ENCODE measurements at places on chromosomes 7 and 10.

DNA sequence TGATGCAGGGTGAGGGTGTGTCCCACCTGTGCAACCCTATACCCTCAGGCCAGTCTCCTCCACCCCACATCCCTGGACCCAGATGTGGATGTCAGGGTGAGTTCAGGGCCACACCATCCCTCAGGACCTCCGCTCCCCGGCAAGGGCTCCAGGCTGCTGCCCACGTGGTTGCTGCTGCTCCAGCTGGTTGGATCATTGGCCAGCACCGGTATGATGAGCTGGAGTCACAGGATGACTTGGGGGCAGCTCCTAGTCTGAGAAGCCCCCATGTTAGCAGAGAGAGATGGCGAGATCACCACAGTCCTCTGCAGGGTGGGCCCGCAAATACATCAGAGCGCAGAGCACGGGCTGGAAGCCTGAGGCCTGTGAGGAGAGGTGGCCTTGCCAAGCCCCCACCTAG lies 103.3 kb upstream of the GDF10 start:
- no peak for DNase-seq

DNA sequence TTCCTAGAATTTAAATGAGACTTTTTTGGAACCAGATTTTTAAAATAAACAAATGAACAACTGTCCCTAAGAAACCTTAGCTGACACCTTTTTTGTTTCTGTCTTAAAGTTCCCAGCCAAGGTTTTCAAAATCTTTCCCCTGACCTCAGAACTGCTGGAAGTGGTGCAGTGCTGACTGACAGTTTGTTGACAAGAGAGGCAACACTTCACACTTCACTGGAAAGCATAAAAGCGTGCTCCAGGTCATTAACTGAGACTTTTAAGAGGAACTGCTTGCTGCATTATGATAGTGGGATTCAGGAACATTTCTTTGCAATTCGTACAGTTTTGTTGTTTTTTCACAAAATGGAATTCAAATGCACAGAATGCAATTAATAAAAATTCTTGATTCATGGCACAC lies 36.2 kb downstream of the SYPL1 start:
- no peak for DNase-seq

DNA sequence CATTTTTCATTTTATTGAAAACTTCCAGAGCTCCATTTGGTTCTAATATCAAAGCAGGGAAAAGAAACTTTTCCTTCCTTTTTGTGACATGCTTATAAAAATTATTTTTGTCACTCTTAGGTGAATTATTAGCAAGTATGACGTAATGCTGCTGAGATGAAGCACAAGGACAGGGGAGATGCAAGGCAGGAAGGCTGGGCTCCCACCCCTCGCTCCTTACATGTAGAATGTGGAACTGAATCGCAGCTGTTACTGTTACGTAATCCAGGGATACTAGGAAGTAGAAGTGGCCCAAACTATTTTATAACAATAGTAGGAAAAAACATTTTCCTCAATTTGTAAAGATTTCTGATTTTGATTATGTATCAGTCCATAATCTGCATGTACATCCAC lies 17.1 kb upstream of the GTPBP4 start:
- DNase-seq = no peak

- no peak for DNase-seq
Observed at GRCh38 chr10:101112799-101113594, 18.1 kb upstream of the TLX1 start.

GRCh38 chr7:152050547-152050971 lies 25.1 kb downstream of the GALNT11 start:
- DNase-seq = no peak

GRCh38 chr7:25633426-25634036 lies 405.2 kb upstream of the NPVF start:
- no peak for DNase-seq

GRCh38 chr7:50793120-50793946 lies 10.6 kb upstream of the GRB10 start:
- DNase-seq = peak; percentile 15

GRCh38 chr7:78326876-78327275 lies 528.3 kb downstream of the PHTF2 start:
- DNase-seq = no peak

GRCh38 chr10:74981831-74982633 lies 129.4 kb upstream of the SAMD8 start:
- DNase-seq = no peak

DNA sequence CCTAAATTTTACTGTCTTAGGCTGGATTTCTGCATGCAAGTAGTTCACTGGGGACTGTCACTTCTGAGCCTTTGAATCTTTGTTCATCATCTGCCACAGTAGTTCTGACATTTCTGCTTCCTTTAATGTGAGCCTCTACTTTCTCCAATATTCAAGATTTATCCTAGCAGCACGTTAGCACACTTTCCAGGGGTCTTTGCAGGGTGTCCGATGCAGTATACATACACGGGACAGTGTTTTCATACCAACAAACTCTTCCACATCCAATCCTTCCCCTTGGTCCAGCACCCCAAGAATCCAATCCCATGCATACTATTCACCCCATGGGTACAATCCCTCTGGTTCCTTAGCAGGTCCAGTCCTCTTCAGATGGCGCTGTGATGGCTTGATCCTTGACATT lies 22.7 kb upstream of the NPTX2 start:
- DNase-seq = no peak

DNA sequence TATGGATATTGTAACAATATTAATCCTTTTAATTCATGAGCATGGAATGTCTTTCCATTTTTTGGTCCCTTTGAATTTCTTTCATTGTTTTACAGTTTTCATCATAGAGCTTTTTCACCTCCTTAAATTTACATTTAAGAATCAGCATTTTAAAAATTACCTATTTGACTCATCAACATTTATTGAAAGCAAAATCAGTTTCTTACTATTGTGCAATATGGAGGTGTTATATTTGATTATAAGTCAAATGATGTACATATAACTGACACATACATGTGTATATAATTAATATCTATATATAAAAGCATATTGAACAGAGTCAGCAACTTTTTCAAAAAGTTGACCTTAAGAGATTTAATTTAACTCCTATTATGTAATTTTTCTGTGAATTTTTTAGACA lies 52.2 kb downstream of the SHOC2 start:
- DNase-seq = no peak

GRCh38 chr7:30921540-30922401 lies 10.1 kb downstream of the AQP1 start:
- no peak for DNase-seq

DNA sequence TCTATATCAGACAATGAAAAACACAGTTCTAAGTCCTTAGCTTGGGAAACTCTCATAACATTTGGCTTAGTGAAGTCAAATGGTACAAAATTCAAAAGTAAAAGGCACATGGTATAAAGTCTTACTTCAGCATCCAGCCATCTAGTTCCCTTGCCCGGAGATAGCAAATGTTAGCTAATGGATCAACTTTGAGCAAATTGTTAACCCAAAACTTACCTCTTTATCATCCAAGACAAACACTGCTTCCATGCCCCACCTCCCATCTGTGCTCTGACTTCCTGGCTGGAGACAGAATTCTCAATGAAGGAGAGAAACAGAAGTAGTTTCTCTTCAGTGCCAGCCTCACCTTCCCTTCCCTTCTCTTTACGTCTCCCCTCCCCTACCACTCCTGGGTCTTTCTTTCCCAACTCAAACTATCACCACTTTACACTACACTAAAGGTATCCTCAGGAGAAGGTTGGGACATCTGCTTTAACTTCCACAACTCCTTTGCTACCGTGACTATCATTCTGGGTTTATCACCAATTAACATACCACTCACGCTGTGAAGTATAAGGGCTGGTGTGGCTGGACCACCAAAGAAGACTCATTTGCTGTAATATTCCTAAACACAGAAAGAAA lies 21.2 kb upstream of the ZNRF2 start:
- no peak for DNase-seq

DNA sequence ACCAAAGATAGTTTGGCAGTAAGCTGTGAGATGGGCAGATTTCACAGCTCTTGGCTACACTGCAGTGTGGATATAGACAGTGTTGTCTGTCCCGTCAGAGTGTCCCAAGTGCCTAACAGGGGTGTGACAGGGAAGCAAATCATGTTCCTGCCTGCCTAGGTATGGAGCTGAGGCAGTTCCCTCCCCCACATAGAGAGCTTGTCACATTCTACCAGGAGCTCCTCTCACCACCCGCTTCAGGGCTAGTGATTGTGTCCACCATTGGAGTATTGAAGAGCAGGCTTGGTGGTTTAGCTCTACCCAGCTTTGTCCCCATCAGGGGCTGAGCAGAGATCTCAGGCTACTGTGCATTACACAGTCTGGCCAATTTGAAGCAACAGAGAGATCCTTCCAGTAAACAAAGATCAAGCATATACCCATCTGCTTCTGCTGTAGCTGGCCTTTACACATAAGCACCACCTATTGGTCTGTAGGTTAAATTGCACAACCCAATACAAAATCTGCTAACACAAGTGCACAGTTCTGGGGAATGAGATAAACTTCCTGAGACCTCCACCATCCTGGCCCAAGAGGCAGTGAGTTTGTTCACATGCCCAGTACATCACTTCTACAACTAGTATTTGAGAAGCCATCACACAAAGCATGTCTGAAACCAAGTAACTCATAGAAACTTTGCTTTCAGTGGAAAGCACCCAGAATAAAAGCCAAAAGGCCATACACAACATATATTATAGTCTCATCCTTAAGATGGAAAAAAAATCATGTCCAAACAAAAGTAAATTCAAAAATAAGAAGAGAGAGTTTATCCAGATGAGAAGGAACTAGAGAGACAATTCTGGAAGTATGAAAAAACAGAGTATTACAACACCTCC lies 67.3 kb downstream of the GLCCI1 start:
- DNase-seq = no peak

DNA sequence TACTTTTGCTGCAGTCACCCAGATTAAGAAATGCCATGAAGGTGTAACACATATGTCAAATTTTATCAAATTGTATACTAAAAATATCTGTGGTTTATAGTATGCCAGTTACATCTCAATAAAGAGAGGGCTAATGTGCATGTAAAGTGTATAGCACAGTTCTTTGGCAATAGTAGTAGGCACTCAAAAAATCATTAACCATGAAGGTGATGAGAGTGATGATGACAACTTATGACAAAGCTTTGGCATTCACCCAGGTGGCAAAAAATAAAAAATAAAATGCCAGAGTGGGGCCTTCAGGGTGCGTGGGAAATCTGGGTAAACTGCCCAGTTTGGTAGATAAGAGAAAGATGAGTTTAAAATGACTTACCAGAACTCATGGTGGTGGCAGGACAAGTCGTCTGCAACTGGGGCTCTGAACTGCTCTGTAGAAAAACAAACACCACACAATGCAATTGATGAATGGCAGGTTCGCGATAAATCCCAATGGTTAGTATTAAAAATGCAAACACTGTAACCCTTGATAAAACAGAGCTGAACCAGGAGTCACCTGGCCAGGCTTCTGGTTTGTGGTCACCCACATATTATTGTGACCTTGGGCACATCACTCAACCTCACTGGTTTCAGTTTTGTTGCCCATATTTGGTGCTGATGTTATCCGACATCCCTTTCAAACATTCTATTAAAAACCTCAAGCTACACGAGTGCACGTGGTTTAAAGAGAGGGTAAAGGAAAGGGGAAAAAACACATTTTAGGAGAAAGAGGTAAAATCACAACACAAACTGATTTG lies 120.2 kb downstream of the SORBS1 start:
- DNase-seq = no peak
